Osteoblast (primary cell): ENCODE measurements at places on chromosomes 4 and X. TPM values are rescaled to one million over a fixed set of nuclear protein-coding genes. Genes with fewer than 3 reads are reported as not detected.

The FANCB gene
- 3.6 and 3.8 TPM in 2 replicates for total RNA-seq

DNA sequence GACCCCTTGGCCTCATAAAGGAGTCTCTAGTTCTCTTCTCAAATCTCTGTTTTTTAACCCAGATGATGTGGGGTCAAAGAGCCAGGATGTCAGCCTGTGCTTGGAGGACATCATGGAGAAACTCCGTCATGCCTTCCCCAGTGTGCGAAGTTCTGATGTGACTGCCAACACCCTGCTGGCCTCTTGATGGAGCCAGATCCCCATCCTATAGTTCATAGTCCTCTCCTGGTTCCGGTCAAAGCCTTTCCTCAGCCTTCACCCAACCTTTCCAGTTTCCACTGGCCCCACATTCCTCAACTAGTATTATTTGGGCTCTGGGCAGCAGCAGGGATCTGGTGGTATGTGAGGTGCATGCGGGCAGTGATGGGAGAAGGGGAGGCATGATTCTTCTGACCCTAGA is 30.7 kb downstream of the TAF7L start:
- no peak for DNase-seq

GRCh38 chrX:154908821-154909220 is 22.7 kb downstream of the F8A1 start:
- no peak for DNase-seq

The ADAM29 gene
- not detected in 2 replicates for total RNA-seq

- no peak for DNase-seq
Observed at GRCh38 chr4:17962171-17962570, 59.4 kb downstream of the LCORL start.

The SLC34A2 gene
- total RNA-seq, result not detected in 2 replicates

The KLF8 gene
- 1.1 and 1.8 TPM in 2 replicates for total RNA-seq

The GPAT3 gene
- 0.36 and 0.59 TPM in 2 replicates for total RNA-seq

- DNase-seq, result no peak
Observed at GRCh38 chr4:57774171-57774570, 664.0 kb upstream of the IGFBP7 start.

The TAF1 gene
- total RNA-seq, result 25.0 and 31.1 TPM in 2 replicates

The PLAC1 gene
- total RNA-seq, result not detected in 2 replicates

The GAGE1 gene
- total RNA-seq, result not detected in 2 replicates

DNA sequence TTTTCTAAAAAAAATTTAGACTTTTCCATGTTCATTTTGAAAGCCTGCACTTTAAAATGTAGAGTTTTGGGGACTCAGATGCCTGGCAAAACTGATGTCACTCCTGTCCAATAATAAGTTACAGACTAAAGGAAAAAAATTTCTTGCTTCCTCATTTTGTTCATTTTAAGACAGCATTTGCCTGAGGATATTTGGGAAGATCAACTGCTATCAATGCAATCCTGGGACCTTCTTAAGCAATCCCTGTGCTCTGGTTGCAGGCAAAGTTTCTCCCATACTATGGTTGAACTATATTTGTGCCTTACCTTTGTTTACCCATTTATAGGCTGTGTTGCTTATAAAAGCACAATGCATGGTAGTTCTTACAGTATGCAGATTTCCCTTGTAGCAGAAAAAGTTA is 280.4 kb downstream of the CFAP47 start:
- DNase-seq, result no peak

GRCh38 chr4:101967697-101968346 is 177.3 kb downstream of the BANK1 start:
- peak; percentile 1 for DNase-seq

The WDFY3 gene
- total RNA-seq, result 91.9 and 98.1 TPM in 2 replicates

The PGM2 gene
- total RNA-seq, result 17.1 and 20.3 TPM in 2 replicates

The XPNPEP2 gene
- not detected in 2 replicates for total RNA-seq

- DNase-seq, result no peak
Observed at GRCh38 chrX:19799319-19800182, 87.8 kb downstream of the SH3KBP1 start.

The NUP62CL gene
- total RNA-seq, result not detected in 2 replicates

The SPANXN3 gene
- total RNA-seq, result not detected in 2 replicates

- no peak for DNase-seq
Observed at GRCh38 chr4:169397762-169398161, 127.0 kb upstream of the SH3RF1 start.

DNA sequence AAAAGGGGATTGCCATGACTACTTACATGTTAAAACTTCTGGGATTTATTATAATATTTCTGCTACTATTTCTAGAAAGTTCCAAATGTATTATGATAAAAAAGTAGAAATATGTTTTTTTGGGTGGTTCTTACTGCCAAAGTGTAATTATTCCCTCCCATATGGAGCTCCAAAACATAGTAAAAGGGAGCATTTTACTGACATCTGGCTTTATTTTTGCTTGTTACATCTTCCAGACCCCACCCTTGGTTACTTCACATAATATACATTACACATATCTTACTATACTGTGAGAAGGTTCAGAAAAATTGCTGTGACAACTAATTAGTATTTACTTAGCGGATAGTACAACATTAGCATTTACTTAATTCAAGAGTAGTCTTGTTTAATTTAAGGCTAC is 205.1 kb upstream of the TLL1 start:
- no peak for DNase-seq

The GC gene
- not detected in 2 replicates for total RNA-seq

The RIPPLY1 gene
- total RNA-seq, result not detected in 2 replicates

DNA sequence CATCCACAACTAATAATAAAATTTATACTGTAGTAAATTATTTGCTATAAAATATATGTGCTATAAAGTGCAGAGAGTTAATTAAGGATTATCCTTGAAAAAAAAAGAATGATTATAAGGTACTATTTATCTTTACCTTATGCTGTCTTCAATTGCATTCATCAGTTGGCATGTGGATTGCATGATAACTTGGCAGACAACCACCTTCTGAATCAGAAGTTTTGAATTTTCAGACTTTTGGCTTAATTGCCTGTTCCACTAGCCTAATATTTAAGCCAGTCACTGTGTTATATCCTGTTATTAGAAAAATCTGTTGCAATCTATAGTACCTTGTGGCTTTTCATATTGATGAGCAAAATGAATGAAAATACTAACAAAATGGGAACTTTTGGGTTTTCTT is 1040.3 kb upstream of the PCDH10 start:
- DNase-seq, result no peak

The TMPRSS11D gene
- not detected in 2 replicates for total RNA-seq

DNA sequence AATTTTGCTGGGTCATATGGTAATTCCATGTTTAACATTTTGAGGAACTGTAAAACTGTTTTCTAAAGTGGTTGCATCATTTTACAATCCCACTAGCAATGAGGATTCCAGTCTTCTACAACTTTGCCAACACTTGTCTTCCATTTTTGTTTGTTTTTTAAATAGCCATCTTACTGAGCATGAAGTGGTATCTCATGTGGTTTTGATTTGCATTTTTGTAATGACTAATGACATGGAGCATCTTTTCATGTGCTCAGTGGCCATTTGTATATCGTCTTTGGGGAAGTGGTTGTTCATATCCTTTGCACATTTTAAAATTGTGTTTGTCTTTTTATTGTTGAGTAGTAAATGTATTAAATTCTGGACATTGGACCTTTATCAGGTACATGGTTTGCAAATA is 94.7 kb downstream of the TMEM131L start:
- no peak for DNase-seq

DNA sequence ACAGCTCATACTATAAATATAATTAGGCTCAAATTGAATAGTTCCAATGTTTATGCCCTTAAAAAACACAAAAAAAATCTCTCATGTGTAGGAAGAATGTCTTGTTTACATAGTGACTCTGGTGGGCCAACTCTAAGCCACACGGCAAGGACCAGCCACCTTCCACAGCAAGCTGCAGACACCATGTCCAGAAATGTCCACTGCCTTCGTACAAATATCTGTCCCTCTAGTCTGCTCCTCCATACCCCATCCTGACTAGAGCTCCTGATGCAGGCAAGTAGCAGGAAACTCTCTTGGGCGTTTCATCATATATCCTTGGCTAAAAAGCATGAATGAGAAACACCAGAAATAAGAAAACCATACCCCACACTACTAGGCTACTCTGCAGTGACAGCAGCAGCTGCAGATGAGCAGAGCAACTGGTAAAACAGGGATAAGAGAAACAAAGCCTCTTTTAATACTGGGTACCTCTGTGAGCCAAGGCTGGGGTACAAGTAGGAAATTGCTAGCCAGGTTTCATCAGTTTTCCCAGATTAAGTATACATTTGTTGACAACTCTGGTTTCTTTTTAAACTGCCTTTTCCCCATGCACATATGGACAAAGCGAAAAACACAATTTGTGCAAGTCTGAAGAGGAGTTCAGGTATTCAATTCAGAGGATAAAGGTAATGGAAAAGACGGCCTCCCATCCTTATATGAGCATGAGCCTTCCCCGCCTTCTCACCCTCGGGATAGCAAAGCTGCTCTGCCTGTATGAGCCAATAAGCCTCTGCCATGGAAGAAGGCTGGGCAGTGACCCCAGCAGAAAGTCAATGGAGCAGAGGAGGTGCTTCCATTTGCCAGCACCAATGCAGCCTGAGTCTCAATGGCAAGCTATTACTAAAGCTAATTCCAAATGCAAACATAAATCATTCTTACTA is 245.4 kb downstream of the DCLK2 start:
- peak; percentile 48 for DNase-seq

The USP17L10 gene
- total RNA-seq, result not detected in 2 replicates

The PABPC4L gene
- 1.1 and 2.7 TPM in 2 replicates for total RNA-seq

DNA sequence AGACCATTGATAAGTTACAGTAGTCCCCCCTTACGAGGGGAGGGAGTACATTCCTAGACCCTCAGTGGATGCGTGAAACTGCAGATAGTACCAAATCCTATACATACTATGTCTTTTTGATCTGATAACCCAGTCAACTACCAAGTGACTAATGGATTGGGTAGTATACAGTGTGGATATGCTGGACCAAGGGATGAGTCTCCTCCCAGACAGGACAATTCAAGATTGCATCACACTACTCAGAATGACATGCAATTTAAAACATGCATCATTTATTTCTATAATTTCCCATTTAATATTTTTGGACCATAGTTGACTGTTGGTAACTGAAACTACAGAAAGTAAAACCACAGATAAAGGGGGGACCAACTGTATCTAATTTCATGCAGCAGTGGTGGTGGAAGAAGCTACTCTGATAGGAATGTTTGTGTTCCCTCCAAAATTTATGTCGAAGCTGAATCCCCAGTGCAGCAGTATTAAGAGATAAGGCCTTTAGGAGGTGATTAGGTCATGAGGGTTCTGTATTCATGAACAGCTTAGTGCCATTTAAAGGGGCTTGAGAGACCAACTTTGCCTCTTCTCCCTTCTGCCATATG is 11.9 kb downstream of the HADH start:
- DNase-seq, result no peak

The MAPK10 gene
- total RNA-seq, result 12.1 and 13.0 TPM in 2 replicates

The RASL11B gene
- under 0.01 TPM in 1 of 2 replicates, not detected in the other for total RNA-seq

The STAP1 gene
- total RNA-seq, result not detected in 2 replicates

DNA sequence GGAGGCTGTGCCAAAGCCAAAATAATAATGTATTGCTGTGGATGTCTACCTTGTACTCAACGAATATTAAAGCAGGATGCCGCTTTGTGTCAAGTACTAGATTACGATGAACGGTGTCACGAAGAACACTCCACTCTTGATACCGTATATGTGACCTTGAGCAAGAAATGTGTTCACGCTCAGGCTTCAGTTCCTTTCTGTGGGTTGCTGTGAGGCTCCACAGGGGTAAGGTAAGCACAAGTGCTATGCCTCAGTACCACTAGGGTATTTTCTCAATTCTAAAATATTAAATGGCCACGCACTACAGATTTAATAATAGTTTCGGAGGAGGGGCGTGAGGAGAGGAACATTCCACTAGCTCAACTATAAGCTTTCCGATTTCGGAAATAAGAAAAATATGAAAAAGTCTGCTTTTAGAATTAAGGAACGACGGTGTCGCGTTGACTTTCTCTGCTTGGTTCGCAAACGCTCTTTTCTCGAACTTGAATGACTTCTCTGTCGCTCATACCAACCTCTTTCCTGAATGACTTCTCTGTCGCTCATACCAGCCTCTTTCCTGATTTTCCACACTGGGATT is 607 bp upstream of the SCOC start:
- peak; percentile 65 for DNase-seq

GRCh38 chrX:41259516-41259915 is 74.4 kb upstream of the DDX3X start:
- DNase-seq, result no peak
